ENCODE measurements at places on chromosomes 3 and 15.

GRCh38 chr15:78637776-78638435, 3.1 kb downstream of the CHRNB4 start:
- no peak for DNase-seq

DNA sequence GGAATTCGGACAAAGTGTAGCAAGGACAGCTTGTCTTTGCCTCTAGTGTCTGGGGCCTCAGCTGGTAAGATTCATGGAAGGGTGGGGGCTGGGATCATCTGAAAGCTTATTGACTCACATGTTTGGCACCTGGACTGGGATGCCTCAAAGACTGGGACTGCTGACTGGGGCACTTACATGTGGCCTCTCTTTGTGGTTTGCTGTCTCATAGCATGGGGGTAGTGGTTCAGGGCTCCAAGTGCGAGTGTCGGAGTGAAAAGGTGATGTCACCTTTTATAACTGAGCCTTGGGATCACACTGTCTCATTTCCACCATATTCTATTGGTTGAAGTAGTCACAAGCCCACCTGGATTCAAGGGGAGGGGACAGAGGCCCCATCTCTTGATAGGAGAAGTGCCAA, 6.8 kb downstream of the MFSD1 start:
- no peak for DNase-seq

DNA sequence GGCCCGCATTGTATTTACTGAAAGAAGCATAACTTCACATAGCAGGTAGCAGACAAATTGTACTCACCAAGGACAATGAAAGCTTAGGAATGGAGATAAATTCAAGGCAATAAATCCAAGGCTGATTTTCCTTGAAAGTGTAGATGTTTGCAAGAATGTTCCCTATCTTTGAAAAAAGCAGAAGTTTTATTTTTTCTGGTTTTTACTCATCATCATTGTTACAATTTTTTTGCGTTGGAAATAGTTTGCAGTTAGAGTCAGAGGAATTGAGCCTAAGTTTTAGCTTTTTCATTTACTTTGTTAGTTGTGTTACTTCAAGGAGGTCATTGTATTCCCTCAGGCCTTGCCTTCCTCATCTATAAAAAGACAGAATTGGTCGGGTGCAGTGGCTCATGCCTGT, 213.9 kb upstream of the TBL1XR1 start:
- no peak for DNase-seq

DNA sequence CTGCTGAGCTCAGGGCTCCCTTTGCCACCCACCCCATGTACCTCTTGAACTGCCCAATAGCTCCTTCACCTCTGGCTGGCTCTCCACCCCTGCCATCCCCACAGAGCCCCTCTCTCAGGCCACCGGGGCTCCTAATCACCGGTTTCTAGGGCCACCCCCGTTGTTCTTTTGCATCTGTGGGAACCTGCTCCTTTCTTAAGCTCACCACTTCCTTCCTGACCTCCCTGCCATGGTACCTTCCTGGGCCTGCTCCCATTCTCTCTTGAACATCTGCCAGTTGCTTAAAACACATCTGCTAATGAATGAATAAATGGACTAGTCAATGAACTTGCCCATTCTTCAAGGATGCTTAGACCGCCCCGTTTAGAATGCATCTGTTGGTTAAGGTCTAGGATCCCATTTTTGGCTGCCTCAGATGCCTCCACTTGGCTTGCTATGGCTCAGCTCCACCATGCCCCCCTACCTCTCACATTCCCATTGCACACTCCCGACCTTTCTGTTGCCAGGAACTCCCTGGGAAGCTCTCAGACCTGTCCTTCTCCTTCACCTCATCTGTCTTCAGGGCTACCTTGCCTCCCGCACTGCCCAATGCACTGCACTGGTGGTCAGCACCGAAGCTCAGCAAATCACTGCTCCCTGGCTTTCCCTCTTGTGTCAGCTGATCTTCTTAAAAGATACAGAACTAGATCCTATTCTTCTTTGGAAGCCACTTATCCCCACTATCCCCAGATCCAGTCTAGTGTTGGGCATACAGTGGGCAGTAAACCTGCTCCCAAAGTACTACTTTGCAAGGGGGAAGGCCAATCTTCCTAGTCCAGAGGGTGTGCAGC, 9.1 kb downstream of the AMOTL2 start:
- no peak for DNase-seq

- no peak for DNase-seq
These were observed 183.3 kb upstream of the ZBTB20 start for GRCh38 chr3:115330430-115330829.

DNA sequence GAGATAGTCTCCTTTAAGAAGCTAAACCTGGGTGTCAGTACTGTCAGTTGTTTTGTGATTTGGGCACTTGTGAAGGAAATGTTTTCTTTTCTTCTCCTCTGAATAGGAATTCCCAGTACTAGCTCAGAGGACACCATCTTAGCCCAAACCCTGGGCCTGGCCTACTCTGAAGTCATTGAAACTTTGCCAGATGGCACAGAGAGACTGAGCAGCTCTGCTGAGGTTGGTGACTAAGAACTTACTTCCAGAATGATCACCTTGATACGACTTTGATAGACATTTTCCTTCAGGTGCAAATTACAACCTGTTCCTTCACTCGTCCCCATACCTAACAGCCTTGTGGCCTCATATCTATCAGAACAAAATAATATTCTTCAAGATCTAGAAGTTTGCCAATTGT, 100.2 kb downstream of the LARS2 start:
- DNase-seq, result no peak

DNA sequence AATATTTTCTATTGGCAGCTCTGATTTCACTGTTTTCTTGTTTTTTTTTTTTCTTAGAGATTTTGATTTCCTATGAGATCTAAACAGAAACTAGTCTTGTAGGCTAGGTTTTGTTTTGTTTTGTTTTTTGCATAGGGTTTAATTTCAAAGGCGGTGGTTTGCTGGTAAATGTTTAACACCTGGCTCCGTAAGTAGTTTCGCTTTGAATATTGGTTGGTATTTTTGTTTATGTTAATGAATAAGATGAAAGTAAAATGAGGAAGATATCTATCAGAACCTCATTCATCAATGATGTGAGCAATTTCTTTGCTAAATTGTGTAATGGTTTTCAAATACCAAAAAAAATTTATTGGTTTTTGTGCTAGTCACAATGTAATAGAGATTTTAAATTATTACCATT, 39.7 kb upstream of the TM4SF1 start:
- DNase-seq, result no peak

DNA sequence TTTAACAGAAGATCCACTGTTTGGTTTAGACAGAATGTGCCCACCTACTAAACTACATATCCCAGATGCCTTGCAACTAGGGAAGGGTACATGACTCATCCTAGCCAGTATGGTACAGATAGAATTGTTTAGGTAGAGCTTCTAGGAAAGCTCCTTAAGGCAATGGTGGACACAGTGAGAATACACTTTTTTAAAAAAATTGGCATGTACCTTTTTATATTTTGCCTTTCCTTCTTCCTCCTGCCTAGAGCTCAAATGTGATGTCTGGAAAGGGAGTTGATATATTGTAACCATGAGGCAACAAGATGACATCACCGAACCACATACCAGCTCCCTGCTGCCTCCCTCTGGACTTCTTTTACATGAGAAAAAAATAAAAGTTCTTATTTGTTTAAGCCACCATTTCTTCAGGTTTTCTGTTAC, 14.4 kb upstream of the C3orf80 start:
- no peak for DNase-seq

DNA sequence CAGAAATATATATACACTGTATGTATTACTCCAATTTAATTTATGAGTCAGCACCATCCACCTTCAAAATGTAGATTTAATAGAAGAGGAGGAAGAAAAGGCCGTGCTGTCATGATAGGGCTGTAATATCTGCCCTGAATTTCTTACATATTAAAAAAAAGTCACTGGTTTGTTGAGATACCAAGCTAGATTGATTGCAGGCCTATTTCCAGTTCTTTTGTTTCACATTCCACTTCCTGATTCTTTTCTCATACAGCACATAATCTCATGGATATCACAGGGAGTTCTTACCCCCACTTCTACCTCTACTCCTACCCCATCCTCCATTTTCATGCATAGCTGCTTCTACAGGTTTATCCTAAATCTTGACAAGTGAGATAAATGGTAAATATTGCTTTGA, 290.3 kb downstream of the ZBTB20 start:
- DNase-seq, result no peak

GRCh38 chr3:31227131-31227562, 305.6 kb upstream of the STT3B start:
- no peak for DNase-seq

DNA sequence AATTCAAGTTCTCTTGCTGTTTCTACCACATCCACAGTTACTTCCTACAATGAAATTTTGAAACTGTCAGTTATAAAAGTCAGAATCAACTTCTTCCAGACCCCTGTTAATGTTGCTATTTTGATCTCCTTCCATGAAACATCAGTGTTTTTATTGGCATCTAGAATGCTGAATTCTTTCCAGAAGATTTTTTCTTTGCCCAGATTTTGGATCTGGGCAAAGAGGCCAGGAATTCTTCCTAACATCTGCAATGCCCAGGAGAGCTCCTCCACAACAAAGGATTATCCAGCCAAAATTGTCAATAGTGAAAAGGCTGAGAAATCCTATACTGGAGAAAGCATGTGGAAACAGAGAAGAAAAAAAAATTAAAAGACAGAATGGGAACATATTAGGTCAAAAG, 75.5 kb downstream of the SERPINI1 start:
- no peak for DNase-seq

GRCh38 chr15:83846847-83847246, 192.9 kb downstream of the ADAMTSL3 start:
- DNase-seq, result no peak

GRCh38 chr15:67105991-67106763, 40.8 kb downstream of the SMAD3 start:
- DNase-seq, result no peak

GRCh38 chr3:185677146-185677829, 91.2 kb downstream of the SENP2 start:
- peak; percentile 84 for DNase-seq

GRCh38 chr3:139948898-139949297, 13.9 kb downstream of the CLSTN2 start:
- no peak for DNase-seq

GRCh38 chr15:95267481-95267880, 1036.1 kb downstream of the MCTP2 start:
- no peak for DNase-seq

GRCh38 chr15:29106551-29107290, 162.9 kb downstream of the NSMCE3 start:
- DNase-seq, result no peak

All from lung (tissue), 17 donors.